ENCODE measurements at places on chromosomes 2 and 18.
A peak's percentile ranks its signal among the peaks of the same experiment; 100 is the strongest.

GRCh38 chr2:219041252-219041651 is at the start of gene CFAP65:
CFAP65 (minus strand) TSS chr2:219041516; CDS start chr2:219039048, 2,468 bp downstream.
- no peak for ATAC-seq

- ATAC-seq = no peak
These were observed 53.8 kb downstream of the PRKCE start for GRCh38 chr2:45705233-45705632.

DNA sequence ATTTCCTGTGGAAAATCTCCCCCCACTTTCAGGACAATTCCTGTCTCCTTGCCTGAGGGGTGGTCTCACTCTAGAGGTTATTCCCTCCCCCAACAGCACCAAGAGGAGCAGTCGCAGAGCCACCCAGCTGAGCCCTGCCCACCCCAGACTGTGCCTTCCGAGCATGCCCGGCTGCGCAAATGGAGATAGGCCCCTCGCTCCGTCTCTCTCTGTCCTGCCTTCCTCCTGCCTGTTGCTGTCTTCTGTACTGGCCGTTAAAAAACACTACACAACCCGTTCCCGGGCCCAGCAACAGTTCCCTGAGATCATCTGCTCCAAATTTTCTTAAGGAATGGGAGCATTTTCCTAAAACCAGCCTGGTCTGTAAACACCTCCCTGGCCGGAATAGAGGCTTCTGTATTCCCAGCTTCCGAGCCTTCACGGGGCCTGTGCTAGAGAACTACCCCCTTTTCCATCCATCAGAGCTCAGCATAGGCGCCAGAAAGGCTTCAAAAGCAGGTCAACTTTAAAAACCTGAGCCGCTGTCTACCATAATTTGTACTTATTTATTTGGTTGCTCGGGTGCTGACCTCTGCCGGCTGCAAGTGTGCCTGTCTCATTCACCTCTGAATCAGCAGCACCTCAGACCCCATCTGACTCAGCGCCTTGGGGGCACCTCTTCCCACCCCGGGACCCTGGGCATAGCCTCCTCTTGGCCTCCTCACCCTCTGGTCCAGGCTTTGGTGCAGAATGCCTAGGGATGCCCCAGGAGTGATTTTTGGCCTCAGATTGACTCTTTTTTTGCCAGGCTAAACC is 159.4 kb downstream of the PXDN start:
- ATAC-seq = no peak

GRCh38 chr2:181152701-181153100 is 172.3 kb downstream of the UBE2E3 start:
- ATAC-seq = no peak

GRCh38 chr2:46183426-46183825 is 113.8 kb upstream of the EPAS1 start:
- no peak for ATAC-seq

DNA sequence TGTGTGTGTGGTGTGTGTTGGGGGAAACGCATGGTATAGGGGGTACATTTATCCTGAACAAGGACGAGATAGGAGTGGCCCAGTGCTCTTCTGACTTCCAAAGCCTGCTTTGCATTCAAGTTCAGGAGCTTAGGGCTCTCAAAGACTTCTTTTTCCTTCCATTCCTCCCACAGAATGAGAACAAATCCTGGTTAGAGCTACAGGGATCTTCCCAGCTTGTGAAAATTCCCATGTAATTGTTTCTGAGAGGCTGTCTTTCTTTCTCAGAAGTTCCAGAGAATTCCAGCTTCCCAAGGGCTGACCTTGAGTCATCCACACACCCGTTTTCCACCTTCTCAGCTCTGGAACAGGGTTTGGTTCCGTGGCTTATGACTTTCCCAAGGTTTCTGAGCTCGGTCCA is 38.9 kb downstream of the FASTKD2 start:
- ATAC-seq = no peak

DNA sequence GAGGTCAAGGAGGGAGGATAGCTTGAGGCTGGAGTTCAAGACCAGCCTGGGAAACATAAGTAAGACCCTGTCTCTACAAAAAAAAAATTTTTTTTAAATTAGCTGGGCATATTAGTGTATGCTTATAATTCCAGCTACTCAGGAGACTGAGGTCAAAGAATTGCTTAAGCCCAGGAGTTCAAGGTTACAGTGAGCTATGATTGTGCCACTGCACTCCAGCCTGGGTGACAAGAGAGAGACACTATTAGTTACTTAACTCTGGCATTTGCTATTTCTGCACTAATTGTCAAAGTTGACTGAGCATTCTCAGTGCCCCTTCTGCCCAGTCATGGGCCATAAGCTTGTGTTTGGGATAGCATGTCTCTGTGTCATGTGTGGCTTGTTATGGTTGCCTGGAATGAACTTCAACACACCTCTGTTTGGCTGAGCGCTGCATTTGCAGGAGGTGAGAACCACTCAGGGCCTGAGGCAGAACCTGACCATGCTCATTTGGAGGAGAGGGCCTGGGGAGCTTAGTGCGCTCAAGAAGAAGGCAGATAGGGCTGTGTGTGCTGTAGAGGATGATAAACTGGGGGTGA is 77.7 kb downstream of the SH3RF3 start:
- ATAC-seq = no peak

DNA sequence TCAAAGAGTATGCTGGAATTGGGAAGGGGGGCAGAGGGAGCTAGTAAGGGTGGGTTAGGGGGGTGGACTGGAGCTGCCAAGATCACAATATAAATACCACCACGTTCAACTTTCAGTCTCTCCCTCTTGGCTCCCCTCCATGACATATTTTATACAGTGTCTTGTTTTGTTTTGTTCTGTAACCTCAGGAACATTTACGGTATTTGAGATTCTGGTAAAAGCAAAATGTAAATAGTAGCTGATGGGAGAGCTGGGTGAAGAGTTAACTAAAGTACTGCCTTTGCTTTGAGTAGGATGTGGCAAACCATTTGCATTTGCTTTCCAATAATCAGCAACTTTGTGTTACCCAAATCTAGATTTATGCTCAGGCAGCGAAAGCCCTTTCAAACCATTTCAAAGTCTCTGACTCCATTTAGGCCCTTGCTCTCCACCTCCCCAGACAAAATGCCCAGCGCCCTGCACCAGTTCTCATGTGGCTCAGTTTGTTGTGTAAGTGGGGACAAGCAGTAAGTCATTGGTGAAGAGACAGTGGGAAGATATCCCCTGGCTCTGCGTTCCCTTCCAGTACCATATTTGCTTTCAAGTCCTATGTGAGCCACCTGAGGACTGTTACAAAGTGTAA is 17.4 kb downstream of the IRS1 start:
- no peak for ATAC-seq

DNA sequence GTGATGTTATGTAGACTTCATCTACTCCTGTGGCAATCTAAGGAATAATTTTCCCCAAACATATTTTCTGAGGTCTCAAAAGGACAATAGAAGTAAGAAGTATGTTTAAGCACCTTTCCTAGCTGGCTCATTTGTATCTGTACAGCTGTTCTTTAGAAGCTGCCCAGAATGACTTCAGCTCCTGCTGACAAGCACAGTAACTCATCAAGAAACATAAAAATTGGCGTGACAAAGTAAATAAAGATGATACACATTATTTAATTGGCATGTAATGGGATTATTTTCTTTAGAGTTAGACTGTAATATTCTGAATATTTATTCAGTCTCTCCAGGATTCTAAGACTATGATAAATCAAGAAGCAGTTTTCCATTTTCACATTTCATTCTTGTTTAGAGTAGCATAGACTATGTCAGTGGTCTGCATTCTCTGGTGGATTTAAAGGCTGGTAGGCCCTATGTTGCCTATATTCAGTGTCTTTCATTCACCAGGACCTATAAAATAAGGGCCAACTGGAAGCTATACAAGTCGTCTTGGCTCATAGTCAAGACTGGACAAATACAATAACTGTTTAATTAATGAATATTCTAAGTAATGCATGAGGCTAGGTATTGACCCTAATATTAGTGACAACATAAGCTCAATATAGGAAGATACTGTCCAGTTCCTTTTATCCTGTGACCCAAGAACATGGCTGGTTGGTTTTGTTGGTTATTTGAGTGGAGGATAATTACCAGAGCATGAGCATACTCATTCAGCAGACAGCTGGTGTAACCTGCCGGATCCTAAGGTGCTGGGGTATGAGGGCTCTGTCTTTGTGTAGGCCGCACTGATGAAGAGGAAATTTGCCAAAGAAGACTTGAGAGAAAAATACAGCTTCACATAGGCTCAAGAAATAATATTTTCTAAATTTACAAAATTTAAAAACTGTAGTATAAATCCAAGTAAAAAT is 107.0 kb downstream of the PDE1A start:
- ATAC-seq = no peak

DNA sequence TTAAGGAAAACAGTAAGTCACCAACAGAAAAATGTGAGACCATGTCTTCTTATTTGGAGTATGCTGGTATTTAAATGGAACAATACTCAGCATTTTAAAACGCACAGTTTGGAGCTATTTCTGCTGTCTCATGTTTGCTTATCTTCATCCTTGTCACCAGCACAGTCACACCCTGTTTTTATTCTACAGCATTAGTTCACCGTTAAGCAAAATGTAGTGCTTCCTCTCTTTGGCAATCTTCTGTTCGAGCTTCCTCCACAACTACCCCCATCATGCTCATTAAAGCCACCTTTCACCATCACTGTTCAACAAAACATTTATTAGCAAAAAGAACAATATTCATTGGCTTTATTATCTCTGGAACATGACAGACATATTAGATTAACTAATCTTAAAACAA is 64.0 kb downstream of the SLC40A1 start:
- no peak for ATAC-seq

DNA sequence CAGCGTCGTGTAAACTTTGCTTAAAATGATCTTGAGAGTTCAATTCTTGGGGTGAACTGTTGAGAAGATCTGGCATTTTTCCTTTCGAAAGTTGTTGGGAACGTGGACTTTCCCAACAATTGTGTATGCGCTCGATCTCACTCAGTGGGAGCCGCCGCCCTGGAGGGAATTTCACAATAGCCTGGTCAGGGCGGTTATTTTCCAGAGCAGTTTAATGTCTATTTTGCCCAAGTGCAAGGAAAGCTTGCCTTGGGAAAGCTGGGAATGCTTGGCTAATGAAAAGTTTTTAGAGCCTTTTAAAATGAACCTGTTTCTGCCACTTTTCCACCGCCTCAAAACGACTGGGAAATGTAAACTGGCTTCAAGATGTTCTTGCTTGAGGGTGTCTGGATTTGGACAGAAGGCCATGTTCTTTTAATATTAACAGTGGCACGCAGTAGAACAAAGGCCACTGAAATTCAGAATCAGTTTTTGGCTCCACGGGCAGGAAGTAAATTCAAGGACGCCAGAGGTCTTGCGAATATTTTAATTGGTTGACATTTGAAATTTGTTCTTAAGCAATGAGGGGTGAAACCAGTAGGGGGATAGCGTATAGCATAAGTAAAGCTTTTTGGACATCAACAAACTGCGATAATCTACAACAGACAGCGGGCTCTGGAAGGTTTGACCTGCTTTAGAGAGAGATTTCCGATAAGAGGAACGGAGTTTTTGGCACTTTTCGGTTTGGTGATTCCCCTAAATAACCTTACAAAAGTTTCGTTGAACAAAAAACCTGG is 1.2 kb downstream of the CFLAR start:
- peak; percentile 31 for ATAC-seq

DNA sequence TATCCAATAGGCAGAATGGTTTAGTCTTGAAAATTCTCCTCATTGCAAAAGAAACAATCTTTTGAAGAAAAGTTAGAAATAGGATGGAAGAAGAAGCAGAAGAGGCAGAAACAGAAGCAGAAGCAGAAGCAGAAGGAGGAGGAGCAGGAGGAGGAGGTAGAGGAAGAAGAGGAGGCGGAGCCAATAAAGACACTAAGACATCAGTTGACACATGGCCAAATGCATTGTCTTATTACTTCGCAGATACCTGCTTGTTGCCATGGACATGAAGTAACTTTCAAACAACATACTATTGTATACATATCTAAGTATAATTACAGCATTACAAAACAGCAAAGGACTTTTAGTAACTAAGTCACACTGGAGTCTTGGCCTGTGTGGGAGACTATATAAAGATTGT is 606.3 kb downstream of the METTL4 start:
- ATAC-seq = no peak

DNA sequence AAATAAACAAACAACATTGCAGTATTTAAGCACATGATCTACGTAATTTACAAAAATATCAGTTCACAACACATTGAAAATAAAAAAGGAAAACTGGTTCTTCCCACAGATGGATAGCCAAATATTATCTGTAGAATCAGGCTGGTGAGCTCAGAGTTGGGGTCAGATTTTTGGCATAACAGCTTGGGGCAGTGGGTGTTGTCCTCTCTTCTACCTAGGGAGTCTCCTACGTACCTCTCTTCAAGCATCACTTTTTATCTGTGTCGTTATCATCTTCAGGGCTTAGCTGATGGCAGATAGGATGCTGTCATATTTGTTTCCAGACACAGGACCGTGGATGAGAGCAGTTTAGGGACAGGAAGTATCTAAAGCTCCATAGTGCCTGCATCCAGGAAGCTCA is 46.2 kb downstream of the EMILIN2 start:
- ATAC-seq = no peak

GRCh38 chr18:32629981-32630700 is 142.7 kb downstream of the KLHL14 start:
- ATAC-seq = no peak

GRCh38 chr2:152506843-152507242 is 171.9 kb downstream of the FMNL2 start:
- ATAC-seq = peak; percentile 20

- ATAC-seq = no peak
These were observed 301.0 kb upstream of the SLC39A10 start for GRCh38 chr2:195356026-195356425.

- ATAC-seq = no peak
These were observed 293.0 kb upstream of the SPHKAP start for GRCh38 chr2:228474466-228474865.

DNA sequence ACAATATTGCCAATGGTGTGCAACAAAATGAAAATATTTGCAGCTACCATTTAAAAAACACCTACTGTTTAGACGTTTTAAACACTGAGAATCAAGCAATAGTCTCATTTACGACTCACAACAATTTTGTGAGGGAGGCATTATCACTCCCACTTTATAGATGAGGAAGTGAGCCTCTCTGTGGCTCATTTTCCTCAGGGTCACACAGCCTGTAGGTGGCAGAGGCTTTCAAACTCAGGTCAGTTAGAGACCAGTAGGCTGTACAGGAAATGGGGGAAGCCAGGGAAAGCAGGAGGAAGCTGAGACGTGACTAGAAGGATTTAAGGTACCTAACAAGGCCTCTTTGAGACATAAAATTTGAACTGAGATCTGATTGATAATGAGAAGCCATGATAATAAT is 95.0 kb upstream of the ZNF521 start:
- ATAC-seq = no peak

DNA sequence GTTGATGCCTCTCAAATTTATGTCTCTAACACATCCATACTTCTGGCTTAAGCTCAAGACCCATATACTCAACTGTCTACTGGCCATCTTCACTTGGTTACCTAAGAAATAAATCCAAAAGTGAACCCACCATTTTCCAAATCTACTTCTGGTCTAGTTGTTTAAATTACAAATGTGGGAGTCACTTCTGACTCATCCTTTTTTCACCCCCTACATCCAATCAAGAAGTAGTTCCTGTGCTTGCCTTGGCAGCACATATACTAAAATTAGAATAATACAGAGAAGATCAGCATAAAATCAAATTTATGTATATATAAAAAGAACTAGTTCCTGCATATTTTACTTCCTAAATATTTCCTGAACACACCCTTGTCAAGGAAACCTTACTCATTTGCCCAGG is 53.6 kb downstream of the STRN start:
- ATAC-seq = no peak

- no peak for ATAC-seq
These were observed 67.3 kb downstream of the SMIM21 start for GRCh38 chr18:75360215-75360614.
